Endothelial cell of umbilical vein (primary cell): ENCODE measurements at places on chromosomes 3 and 15.
A peak's percentile ranks its signal among the peaks of the same experiment; 100 is the strongest.

DNA sequence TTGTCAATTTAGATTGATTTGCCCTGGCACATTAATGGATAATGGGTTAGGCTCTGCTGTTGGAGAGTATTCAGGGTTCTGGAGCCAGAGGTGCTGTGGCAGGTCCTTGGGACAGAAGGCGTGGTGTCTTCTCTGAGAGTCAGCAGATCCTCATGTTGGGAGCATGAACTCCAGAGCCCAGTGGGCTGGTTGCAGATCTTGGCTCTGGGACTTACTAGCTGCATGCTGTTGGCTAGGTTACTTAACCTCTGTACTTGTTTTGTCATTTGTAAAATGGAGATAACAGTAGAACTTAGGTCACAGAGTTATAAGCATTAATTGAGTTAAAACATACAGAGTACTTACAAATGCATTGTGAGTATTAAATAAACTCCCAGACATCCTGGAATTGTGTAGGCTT, 77.6 kb downstream of the CCK start:
- peak; percentile 41 for DNase-seq

GRCh38 chr15:42802168-42802567, 65.2 kb upstream of the CDAN1 start:
- no peak for DNase-seq

DNA sequence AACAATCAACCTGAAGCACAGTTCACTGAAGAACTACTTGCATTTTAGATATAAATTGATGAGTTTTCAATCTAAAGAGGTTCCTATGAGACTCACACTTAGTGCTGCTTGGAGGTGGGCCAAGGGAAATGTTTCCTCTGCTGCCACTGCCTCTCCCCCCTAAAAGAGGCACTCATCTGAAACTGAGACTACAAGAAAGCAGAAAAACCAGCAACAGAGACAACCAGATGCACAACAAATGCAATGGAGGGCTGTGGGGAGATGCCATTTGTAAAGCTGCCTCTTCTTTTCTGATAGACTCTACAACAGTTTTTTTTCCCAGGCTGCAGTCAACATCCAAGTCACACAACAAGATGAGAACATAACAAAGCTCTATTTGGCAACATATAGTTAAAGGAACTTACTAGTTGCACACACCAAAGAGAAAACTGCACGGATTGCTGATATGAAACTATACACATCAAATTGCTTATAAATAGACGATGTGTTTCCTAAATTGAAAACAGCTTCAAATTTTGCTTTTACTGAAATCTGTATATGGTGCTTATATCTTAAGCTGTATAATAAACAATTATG, 11.0 kb downstream of the TSPAN3 start:
- DNase-seq = peak; percentile 61

DNA sequence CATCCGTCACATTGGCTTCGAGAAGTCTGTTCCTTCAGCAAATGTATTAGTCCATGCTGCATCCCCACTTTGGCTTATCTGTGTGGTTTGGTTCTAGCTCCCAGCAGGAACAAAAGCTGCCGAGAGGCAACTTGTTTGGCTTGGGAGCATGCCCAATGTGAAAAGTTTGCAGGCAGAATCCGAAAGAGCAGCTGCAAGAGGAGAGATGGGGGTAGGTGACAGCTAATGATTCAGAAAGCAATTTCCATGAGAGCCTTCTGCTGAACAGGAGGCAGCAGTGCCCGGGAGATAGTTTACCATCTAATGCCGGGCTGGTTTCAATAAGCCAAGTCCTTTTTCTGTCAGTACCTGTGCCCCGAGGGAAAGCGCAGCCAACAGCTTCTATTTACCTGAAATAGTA, 60.2 kb downstream of the GRM7 start:
- DNase-seq = no peak

GRCh38 chr3:191412759-191413158, 48.2 kb upstream of the PYDC2 start:
- DNase-seq = peak; percentile 97

DNA sequence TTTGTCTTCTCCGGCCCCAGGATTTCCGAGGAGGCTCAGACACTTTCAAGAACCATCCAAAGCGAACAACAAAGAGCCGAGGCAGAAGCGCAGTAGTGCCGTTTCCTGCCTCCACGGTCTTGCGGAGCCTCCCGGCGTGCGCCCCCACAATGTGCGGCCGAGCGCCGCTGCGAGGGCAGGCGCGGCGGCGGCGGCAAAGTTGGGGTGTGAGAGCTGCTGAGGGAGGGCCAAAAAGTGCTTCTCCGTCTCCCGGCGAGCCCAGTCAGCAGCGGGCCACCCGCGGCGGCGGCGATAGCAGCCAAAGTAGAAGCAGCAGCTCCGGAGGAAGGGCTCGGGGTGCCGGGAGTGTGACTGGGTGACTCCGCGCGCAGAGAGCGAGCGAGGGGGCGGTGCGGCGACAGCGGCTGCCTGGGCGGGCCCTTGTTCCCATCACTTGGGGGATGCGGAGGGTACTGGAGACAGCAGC, 749.1 kb downstream of the ROBO1 start:
- DNase-seq = peak; percentile 54

DNA sequence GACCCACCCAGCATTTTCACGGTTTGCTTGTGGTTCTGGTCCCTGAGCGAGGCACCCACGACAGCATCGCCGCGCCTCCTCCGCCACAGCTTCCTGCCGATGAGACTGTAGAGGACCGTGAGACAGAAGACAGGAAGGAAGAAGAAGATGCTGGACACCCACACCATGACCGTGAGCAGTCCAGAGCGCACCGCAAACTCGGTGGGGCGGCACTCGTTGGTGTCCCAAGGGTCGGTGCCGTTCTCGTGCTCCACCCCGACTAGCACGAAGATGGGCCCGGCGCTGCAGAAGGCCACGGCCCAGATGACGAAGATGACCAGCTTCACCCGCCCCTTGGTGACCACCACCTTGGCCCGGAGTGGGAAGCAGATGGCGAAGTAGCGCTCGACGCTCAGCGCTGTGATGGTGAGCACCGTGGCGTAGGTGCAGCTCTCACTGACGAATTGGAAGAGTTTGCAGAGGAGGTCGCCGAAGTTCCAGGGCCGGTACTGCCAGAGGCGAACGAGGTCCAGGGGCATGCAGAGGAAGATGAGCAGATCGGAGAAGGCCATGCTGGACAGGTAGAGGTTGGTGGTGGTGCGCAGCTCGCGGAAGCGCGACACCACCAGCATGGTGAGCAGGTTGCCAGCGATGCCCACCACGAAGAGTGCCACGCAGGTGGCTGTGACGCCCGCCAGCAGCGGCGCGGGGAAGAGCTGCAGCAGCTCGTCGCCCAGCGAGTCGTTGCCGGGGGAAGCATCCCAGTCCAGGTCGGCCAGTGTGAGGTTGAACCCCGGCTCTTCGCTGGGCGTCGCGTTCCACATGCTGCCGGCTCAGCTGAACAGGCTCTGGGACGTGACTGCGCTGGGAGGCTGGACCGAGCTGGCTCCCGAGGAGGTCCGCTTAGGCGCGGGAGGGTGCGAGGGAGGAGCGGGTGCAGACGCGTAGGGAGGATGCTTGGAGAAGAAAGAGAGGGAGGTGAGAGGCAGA, at the start of gene GHSR:
Gene GHSR (minus strand): TSS at position 846 of the 969 bp plus-strand sequence. CDS start 43 bp downstream, at position 803.
- DNase-seq = no peak

- DNase-seq = no peak
Observed at GRCh38 chr3:100978011-100978659, 15.1 kb downstream of the ABI3BP start.

- DNase-seq = no peak
Observed at GRCh38 chr15:31439328-31439727, 112.7 kb downstream of the KLF13 start.

DNA sequence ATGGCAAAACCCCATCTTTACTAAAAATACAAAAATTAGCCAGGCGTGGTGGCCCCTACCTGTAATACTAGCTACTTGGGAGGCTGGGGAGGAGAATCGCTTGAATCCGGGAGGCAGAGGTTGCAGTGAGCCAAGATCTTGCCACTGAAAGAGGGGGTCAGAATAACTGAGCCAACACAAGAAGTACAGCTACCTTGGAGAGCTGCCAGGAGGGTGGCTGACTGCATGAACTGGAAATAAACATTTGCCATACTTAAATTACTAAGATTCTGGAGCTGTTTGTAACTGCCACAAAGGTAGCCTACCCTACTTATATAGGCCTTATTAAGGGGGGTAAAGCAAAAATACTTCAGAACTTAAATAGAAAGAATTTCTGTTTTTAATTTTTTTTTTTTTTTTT, 15.4 kb upstream of the PIK3CB start:
- peak; percentile 40 for DNase-seq

GRCh38 chr15:100650685-100651084, 48.3 kb downstream of the ASB7 start:
- no peak for DNase-seq

DNA sequence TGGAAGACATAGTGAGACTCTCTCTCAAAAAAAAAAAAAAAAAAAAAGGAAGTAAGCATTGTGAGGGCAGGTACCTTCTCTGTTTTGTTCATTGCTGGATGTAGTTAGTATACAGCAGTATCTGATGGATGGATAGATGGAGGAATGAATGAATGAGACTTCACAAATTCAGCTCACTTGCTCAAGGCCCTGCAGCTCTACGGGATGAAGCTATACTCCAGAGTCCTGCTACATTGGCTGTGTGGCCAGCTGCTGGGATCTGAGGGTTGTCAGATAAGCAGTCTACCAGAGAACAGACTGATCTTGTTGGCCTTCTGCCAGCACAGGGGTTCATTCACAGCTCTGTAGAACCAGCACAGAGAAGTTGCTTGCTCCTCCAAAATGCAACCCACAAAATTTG, 35.0 kb downstream of the MLH1 start:
- peak; percentile 18 for DNase-seq

DNA sequence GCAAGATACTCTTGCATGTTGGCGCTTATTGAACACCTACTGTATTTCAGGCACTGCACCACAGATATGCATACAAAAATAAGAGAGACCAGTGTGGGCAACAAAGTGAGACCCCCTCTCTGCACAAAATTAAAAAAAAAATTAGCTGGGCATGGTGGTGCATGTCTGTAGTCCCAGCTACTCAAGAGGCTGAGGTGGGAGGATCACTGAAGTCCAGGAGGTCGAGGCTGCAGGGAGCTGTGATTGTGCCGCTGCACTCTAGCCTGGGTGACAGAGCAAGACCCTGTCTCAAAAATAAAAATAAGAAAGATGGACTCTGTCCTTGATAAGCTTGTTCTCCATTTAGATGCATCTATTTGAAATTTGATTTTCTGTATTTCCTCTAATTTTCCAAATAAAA, 20.8 kb downstream of the FEM1B start:
- DNase-seq = no peak

DNA sequence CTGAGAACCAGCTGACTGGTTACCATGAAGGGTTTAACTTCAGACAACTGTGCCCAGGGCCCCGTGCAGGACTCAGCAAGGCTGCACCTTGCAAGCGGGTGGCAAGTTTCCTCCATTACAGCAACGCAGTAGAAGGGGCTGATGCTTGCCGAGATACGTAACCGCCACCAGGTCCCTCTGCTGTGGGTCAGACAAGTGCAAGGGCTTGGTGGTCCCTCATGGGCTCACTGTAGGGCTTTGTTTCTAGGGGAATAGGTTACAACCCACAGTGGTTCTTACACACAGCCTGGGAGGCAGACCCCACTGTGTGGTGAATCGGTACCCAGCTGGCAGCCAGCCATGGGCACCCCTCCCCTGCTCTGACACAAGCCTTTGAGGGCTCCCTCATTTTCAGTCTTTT, 15.5 kb upstream of the SNRPA1 start:
- DNase-seq = no peak

DNA sequence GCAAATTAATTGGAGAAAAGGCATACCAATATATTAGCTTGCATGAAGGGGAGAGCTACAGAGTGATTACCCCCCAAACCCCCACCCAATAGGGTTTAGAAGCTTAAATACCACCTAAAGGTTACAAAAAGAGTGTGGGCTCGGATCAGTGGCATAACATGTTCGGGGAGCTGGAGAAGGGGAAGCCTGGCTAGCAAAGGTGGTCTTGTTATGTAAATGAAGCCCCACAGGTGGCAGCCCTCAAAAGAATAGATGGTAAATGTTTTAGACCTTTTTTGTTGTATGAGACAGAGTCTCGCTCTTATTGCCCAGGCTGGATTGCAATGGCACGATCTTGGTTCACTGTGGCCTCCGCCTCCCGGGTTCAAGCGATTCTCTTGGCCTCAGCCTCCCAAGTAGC, 10.9 kb upstream of the PXK start:
- DNase-seq = no peak

- peak; percentile 4 for DNase-seq
Observed at GRCh38 chr3:25007974-25008658, 419.9 kb upstream of the RARB start.

DNA sequence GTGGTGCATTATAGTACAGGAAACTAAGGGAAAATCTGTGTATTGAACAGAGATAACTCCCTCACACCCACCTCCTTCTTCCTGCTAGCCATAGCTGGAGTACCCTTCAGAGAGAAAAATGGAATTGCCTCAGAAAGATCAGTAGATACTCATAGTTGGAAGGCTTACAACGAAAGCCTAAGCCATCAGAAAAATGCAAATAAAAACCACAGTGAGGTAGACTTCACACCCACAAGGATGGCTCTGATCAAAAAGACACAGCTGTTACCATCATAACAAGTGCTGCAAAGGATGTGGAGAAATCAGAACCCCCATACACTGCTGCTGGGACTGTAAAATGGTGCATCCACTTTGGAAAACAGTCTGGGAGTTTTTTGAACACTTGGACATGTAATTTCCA, 7.4 kb upstream of the DLG1 start:
- no peak for DNase-seq

DNA sequence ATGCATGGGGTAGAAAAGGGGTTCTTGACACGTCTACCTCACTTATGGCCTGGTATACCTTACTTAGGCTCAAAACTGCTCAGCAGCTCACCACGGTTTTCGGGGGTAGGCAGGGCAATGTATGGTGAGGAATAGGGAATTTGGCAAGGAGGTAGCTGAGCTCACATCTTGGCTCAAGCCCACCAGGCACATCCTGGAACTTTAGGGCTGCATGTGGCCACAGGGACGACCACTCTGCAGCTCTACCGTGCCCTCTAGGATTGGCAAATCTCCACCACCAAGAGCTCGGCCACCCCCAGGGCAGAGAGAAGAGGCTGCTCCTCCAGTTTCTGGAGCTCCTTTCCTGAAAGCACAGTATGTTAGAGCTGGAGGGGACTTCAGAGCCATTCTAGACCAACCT, 69.7 kb downstream of the MRPL46 start:
- no peak for DNase-seq

- no peak for DNase-seq
Observed at GRCh38 chr15:66703540-66703941, 1.5 kb downstream of the SMAD6 start.

DNA sequence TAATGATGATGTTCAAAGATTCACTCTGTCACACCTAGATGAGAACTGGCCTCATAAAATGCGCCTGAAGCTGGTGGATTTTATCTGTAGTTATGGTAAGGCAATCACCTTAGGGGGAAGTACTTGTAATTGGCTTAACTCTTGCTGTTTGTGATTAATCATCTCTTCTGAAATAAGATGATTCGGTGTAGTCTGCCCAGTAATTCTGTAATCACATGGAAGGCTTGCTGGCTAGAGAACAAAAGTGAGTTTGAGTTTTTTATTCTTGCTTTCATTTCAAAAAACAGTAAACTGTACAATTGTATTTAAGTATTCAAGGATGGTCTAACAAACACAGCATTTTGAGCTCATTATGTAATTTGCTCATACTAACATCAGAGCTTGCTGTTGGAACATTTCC, 72.1 kb downstream of the OTOL1 start:
- no peak for DNase-seq
